ENCODE measurements at places on chromosomes 16 and 17. TPM values are rescaled to one million over a fixed set of nuclear protein-coding genes. Genes with fewer than 3 reads are reported as not detected.

DNA sequence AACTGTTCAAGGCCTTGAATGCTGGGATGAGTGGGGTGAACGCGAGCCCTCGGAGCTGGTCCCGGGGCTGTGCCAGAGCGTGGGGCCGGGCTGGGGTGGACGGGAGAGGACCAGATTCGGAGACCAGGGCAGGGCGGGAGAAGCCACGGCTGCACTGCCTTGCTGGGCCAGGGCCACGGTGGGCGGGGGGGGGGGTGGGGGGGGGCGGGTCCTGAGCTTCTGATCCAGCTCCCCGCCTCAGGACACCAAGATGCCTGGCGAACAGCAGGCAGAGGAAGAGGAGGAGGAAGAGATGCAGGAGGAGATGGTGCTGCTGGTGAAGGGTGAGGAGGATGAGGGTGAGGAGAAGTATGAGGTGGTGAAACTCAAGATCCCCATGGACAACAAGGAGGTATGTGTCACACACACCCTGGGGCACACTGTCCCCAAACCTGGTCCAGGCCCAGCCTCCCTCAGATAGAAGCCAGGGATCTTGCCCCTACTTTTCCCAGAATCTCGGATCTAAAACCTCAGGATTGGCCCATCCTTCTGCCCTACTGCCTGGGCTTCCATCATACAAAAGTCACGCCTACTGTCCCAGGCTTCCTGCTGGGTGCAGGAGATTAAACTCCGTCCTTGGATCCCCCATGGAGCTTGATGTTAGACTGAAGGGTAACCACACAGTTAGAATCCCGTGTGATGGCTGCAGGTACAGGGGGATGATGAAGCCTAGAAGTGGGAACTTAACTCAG lies 563 bp downstream of the ZNF771 start:
- H3K27me3 ChIP-seq: no peaks in the 10 kb centered on the region
- peaks cover 25% of the 10 kb centered on the region for H3K4me1 ChIP-seq
- H3K27ac ChIP-seq: peak overlapping the region; percentile 85
- no peak for DNase-seq

DNA sequence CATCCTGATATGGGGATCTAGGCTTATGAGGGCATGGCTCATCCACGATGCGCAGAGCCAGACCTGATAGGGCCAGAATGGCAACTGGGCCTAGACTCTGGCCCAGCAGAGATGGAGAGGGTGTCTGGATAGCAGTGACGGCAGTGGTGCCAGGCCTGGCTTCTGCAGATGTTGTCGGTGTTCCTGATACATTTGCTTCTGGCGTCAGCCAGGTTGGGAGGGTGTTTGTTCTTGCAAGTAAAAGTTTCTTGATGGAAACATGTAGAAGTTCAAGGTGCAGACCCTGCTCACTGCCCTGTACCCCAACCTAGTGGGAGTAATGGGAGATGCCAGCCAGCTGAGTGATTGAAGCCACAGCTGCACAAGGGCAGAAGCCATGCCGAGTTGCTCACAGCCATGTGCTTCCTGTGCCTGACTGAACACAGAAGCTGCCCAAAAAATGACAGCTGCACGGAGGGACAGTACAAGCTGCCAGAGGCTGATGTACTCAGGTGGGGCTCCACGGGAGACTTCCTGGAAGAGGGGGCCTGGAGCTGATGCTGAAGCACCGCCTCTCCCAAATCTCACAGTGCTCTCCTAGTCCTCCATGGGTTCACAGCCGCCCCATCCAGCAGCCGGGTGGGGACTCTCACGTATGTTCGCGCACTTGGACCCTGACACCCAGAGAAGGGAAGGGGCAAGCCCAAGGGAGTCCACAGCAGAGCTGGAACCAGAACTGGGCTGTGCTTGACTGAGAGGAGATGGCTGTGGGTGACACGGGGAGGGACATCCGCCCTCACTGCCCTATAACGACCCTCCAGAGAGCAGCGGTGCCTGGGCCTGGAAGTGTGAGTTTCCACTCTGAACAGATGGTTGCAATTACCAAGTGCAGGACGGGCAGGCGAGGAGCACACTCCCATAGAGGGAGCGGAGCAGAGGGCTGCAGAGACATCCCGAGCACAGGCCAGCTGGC lies 78.7 kb downstream of the N4BP1 start:
- peak; percentile 46 for DNase-seq
- no peak overlapping the region for H3K4me3 ChIP-seq
- no peaks in the 10 kb centered on the region for H3K27me3 ChIP-seq
- no peak overlapping the region for H3K27ac ChIP-seq

DNA sequence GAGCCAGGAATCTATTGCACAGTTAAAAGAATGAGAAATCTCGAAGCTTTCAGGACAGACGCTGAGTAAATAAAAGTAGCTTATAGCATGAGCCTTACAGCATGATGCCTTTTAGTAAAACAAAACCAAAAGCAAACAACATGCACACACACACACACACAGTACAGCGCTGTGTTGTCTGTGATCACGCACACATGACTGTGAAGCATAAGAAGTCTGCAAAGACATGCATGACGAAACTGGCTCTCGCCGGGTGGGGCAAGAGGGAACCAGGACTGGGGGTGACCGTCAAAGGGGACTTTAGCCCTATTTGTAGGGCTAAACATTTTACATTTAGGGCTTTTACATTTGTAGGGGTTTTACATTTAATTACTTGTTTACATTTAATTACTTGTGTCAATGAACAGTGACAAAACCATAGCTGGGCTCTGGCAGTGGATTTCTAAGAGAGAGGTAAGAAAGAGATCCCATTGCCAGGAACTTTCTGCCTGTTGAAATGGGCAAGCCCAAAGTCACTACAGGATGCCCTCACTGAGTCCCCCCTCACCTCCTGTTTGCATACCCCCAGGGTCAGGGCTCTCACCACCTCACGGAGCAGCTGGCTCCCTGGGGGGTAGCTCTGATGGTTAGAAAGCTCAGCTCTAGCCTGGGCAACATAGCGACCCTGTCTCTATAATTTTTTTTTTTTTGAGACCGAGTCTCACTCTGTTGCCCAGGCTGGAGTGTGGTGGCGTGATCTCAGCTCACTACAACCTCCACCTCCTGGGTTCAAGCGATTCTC lies 2.0 kb upstream of the TNFRSF13B start:
- no peaks in the 10 kb centered on the region for H3K36me3 ChIP-seq
- H3K27me3 ChIP-seq: no peaks in the 10 kb centered on the region
- no peak overlapping the region for H3K4me3 ChIP-seq
- no peaks in the 10 kb centered on the region for H3K4me1 ChIP-seq
- DNase-seq: no peak

Gene EPOP
- 1.1 TPM for total RNA-seq

Gene TBC1D26
- not detected for total RNA-seq

GRCh38 chr17:45581860-45582259 lies 91.3 kb upstream of the PLEKHM1 start:
- no peak overlapping the region for H3K27ac ChIP-seq
- no peak overlapping the region for H3K4me3 ChIP-seq
- H3K36me3 ChIP-seq: no peaks in the 10 kb centered on the region
- peaks cover 18% of the 10 kb centered on the region for H3K4me1 ChIP-seq
- DNase-seq: no peak
- no peaks in the 10 kb centered on the region for H3K27me3 ChIP-seq

Gene CHD3
- 81.4 TPM for total RNA-seq

- DNase-seq: no peak
- no peak overlapping the region for H3K4me3 ChIP-seq
- H3K36me3 ChIP-seq: no peaks in the 10 kb centered on the region
- peaks cover 12% of the 10 kb centered on the region for H3K4me1 ChIP-seq
- H3K27me3 ChIP-seq: peaks cover 31% of the 10 kb centered on the region
Measured at GRCh38 chr17:79221597-79221996, 147.0 kb downstream of the ENGASE start.

DNA sequence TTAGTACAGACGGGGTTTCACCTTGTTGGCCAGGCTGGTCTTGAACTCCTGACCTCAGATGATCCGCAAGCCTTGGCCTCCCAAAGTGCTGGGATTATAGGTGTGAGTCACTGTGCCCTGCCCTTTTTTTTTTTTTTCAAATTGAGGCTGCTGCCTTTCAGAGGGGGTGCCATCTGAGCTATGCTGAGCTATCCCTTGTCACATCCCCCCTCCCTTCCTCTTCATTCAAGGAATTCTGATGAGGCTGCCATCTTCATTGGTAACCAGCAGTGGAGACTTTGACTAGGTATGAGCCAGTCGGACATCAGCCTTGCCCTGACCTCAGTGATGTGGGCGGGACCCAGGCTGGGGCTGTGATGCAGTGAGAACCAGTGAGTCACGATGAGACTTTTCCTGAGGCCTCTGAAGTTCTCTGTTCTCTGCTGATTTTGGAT lies 24.4 kb upstream of the GPT2 start:
- H3K27me3 ChIP-seq: no peaks in the 10 kb centered on the region
- H3K4me3 ChIP-seq: no peak overlapping the region
- H3K4me1 ChIP-seq: peaks cover 3% of the 10 kb centered on the region
- no peak overlapping the region for H3K27ac ChIP-seq
- H3K36me3 ChIP-seq: no peaks in the 10 kb centered on the region

- no peaks in the 10 kb centered on the region for H3K36me3 ChIP-seq
- no peaks in the 10 kb centered on the region for H3K27me3 ChIP-seq
- H3K4me3 ChIP-seq: peak overlapping the region; percentile 42
- no peak for DNase-seq
- H3K4me1 ChIP-seq: peaks cover 39% of the 10 kb centered on the region
Measured at GRCh38 chr17:80071116-80071841, 30.1 kb upstream of the GAA start.

Gene IRX6
- 6.8 TPM for total RNA-seq

DNA sequence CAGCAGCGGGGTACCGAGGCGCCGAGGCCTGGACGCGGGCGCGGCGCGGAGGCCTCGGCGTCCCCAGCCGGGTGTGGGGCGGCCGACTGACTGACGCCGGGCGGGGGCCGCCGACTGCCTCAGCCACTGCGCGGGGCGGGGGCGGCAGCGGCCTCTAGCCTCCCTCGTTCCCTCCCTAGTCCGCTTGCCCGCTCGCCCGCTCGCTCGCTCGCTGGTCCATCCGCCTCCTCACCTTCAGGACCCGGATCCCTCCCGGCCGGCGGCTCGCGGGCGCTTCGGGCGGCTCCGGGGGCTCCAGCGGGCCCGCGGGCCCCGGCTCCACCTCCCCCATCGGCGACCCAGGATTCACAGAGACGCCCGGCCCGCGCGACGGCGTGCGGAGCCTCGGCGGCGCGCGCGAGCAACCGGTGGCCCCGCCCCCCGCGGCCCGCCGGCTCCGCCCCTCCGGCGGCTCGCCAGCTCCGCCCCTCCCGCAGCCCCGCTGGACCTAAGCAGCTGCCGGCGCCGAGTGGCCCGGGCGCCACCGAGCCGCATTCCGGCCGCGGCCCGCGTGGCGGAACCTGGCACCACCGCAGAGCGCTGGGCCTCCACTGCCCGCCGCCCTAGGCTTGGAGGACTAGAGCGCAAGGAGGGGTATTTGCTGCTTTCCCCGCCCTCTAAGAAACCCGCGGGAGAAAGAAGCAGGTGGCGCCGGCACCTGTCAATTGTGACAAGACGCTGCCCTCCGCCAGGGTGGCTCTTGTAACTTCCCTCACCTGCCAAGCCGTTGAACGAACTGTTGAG lies 773 bp downstream of the PHLPP2 start:
- no peaks in the 10 kb centered on the region for H3K36me3 ChIP-seq
- no peaks in the 10 kb centered on the region for H3K27me3 ChIP-seq
- peak overlapping the region; percentile 85 for H3K27ac ChIP-seq
- peaks cover 12% of the 10 kb centered on the region for H3K4me1 ChIP-seq

Gene KRTAP2-1
- not detected for total RNA-seq

DNA sequence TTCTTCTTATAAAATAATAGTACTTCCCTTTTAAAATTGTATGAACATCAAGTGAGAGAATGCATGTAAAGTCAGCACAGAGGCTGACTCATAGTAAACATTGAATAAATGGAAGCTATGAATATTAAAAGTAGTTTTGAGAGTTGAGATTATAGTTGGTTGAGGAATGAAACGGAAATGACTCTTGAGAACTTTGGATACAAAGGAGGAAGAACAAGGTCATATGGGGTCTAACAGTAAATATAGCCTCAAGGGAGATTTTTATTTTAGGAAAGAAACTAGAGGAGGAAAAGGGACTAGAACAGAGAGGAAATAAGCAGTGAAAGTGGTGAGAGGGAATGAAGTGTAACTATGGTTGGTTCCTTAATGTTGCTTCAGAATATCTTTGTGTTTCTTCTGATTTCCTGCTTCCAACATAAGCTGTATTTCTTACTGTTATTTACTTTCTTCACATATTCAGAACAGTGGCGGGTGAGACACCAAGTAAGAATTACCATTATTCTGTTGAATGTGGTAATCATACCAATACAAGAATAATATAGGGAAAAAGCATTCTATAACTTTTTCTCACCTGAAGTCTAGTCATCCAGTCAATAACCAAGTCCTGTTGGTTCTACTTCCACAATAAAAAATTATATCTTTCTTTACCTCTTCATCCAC lies 165.1 kb downstream of the CHD9 start:
- H3K36me3 ChIP-seq: peaks cover 11% of the 10 kb centered on the region
- peaks cover 53% of the 10 kb centered on the region for H3K4me1 ChIP-seq
- H3K27me3 ChIP-seq: no peaks in the 10 kb centered on the region
- H3K4me3 ChIP-seq: no peak overlapping the region
- DNase-seq: no peak

Gene RAB11FIP3
- total RNA-seq: 43.6 TPM

GRCh38 chr16:84379008-84379708 lies 10.8 kb downstream of the ATP2C2 start:
- H3K36me3 ChIP-seq: no peaks in the 10 kb centered on the region
- peaks cover 16% of the 10 kb centered on the region for H3K4me1 ChIP-seq
- no peak overlapping the region for H3K27ac ChIP-seq

- no peak overlapping the region for H3K4me3 ChIP-seq
- DNase-seq: no peak
- no peak overlapping the region for H3K27ac ChIP-seq
Measured at GRCh38 chr17:63571632-63572310, 21.5 kb downstream of the DCAF7 start.

GRCh38 chr17:21029036-21029435 lies 13.8 kb downstream of the USP22 start:
- H3K4me3 ChIP-seq: no peak overlapping the region
- no peaks in the 10 kb centered on the region for H3K27me3 ChIP-seq
- DNase-seq: no peak

Gene CBX2
- total RNA-seq: 1.0 TPM

Gene BOLA2B
- 173 TPM for total RNA-seq

DNA sequence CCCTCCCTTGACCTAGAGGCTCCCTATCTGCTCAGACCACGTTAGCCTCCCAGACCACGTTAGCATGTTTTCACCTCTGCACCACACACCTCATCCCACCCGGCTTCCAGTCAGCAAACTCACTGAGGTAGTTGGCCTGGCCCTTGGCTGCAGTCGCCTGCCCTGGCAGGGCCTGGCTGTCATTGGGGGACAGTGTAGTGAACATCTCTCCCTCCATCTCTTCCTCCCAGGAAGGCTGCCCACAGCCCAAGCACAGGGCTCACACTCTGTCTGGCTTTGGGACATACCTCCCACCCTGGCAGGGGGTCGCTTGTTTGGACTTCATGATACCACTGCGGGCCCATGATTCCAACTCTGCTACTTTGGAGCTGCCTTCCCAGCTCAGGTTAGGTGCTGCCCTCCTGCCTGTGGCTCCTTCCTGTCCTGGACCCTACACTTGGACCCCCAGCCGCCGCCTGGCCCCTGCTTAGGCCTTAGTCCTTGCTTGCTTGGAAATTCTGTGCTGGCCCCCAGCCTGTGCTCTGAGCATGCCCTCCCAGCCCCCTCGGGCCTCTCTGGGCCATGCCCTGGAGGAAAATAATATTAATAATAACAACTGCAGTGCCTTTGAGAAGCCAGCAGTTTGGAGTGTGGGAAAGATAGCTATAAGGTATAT lies 167.7 kb downstream of the COPRS start:
- H3K36me3 ChIP-seq: no peaks in the 10 kb centered on the region
- DNase-seq: no peak
- H3K4me3 ChIP-seq: no peak overlapping the region

Data from upper lobe of left lung (tissue), 6 donors.